ENCODE measurements at places on chromosomes 16 and 17.

GRCh38 chr17:60089096-60089806 lies 10.5 kb upstream of the HEATR6 start:
- DNase-seq, result no peak

- DNase-seq, result no peak
Measured at GRCh38 chr17:80807014-80807413, 184.6 kb upstream of the CHMP6 start.

GRCh38 chr16:89860747-89861304 lies 12.6 kb upstream of the TCF25 start:
- peak; percentile 55 for DNase-seq

DNA sequence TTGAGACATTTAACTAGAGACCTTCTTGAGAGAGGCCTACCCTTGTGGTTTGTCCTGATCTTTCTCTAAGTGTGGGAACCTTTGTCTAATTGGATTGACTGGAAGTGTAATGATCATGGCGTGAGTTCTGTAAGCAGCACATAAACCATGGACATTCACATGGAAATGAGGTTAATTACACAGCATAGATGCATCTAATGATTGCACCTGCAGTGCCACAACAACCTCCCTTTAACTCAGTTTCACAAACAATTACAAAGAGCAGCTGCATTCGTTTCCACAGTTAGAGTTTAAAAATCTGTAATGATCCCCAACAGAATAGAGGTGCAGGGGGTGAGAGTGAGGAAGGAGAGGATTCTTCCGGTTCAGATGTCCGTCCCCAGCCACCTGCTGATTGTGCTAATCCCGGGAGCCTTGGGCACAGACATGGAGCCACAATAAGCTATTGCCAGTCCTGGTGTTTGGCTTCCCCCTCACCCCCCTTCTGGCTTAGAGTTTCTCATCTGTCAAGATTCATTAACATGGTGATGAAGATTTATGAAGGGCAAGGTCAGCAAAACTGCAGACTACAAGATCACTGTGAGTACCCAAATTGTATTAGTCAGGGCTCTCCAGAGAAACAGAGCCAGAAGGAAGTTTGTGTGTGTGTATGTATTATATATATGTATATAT lies 659.2 kb upstream of the SOX9 start:
- no peak for DNase-seq

DNA sequence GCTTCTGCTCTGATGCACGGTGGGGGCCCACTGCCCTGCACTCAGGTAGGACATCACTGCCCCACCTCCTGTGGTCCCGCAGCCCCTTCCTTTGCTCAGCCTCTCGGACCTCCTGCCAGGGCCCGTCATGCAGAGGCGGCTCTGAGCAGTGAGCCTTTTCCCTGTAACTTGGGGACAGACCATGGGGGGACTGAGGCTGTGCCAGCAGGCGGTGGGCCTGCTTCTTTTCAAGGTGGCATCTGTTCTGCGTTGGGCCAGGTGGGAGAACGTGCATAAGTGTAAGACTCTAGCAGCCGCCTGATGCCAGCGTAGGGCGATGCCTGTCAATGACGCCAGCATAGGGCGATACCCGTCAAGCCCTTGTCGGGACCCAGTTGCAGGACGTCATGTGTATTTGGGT lies 40.3 kb upstream of the ZNF469 start:
- no peak for DNase-seq

DNA sequence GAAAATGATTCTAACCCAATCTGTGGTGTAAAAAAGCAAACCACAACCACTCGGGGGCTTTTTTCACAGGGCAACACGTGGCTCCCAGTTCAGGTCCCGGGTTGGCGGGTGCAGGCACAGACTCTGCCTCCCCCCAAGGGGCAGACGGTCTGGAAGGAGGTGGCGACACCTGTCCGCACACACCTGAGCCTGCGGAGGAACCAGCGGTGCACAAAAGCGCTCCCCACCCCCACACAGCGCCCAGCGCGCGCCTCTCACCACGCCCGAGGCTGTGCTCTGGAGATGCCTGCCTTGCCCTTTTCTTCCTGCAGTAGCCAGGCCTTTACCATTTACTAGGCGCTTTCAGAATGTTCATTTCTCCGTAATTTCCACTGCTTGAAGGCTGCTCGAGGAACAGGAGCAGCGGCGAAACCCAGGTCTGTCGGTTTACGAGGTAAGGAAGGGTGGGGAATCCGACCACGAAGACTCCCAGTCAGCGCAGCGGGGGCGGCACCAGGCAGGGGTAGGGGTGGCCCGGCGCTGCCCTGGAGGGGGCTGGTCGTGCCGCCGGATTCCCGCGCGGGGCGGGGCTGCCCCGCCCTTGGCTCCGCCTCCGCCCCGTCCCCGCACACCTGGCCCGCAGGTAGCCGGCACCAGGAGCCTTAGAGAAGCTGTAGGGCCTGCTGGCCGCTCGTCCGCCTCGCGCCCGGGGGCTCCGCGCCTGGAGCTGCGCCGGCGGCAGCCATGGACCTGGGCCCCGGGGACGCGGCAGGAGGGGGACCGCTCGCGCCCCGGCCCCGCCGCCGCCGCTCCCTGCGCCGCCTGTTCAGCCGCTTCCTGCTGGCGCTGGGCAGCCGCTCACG lies at the start of gene USP43:
TSS of gene USP43 (plus strand) at position 608 of the 842 bp plus-strand sequence. CDS start at position 724, 116 bp downstream.
- peak; percentile 50 for DNase-seq

DNA sequence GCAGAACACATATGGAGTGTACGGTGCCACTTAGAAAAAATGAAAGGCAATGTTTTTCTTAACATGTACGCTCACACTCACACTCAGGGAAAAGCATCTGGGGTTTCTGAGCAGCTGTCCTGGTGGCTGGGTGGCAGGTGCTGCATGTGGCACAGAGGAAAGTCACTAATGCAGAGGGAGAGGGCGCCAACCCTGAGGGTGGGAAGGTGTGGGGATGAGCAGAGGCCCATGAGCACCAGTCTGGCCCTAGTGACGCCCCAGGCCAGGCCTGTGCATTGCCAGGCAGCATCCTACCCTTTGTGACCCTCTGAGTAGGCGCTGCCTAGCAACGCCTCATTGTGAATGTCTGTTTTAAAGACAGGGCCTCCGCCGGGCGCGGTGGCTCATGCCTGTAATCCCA lies 19.1 kb upstream of the LCMT1 start:
- DNase-seq, result no peak

DNA sequence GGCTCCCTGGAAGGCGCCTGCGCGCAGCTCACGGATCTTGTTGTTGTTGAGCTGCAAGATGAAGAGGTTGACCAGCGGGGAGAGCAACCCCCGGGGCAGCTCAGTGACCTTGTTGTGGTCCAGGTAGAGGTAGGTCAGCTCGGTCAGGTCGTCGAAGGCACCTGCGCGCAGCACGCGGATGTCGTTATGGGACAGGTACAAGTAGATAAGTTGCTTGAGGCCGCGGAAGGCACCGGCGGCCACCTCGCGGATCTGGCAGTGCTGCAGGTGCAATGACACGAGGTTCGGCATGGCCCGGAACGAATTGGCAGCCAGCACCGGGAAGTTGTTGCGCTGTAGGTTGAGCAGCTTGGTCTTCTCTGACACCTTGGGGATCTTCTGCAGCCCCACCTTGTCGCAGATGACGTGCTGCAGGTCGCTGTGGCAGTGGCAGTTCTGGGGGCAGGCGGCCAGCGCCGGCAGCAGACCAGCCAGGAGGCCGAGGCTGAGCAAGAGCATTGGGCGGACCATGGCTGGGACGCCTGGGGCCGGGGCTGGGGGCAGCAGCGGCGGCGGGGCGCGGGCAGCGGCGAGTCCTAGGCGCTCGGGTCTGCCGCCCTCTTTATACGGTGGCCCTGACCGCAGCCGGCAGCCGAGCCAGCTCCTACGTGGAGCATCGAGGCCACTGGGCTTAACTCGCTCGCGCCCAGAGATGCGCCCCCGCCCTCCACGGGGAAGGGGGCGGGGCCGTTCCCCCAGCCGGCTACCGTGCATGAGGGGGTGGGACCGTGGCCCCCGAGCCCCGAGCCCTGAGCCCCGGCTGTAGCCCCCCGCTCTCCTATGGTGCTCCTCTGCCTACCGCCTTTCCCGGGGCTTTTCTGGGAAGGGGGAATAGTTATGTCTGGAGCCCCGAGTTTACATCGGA lies at the start of gene CHAD:
TSS of gene CHAD (minus strand) at position 577 of the 904 bp plus-strand sequence. CDS start at position 510, 67 bp downstream.
- DNase-seq, result peak; percentile 22

- no peak for DNase-seq
Measured at GRCh38 chr17:47311420-47311819, 12.3 kb upstream of the EFCAB13 start.

DNA sequence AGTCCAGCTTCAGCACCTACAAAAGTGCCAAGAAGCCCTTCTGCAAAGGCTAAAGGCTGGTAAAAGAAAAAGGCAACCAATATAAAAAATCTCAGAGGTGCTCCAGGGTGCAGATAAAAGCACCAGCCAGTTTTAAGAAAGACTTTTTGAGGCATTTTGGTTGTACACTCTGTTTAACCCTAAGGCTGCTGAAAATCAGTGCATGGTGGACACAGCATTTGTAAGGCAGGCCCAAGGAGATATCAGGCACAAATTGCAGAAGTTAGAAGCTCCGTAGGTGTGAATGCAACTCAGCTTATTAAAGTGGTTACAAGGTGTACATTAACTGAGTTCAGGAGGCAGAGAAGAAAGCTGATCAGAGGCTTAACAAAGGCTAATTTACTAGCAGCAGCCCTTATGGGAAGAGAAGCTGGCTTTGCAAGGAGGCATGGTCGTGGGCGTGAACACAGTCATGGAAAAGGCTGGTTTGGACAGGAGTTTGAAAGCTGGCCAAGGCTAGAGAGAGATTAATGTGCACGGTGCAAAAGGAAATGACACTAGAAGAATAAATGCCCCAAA lies 21.1 kb downstream of the ACSM1 start:
- DNase-seq, result no peak

DNA sequence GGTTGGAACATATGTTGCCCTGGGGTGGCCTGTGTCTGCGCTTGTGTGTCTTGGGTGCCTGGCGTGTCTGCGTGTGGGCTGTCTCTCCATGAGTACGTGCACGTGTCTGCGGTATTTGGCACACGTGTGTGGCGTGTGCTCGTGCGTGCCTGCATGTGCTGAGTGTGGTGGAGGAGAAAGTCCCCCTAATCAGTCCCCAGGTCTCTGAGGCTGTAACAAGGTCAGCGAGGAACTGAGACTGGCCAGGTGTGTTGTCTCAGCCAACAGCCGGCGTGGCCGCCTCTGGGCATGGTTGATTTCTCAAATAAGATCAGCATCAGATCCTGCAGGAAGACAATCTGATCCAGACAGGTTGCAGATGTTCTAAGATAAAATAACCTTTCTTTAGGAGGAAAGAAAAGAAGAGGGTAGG lies 3.5 kb upstream of the CPNE7 start:
- no peak for DNase-seq

- DNase-seq, result no peak
Measured at GRCh38 chr16:13939821-13940220, 19.9 kb downstream of the ERCC4 start.

GRCh38 chr16:49854796-49855203 lies 1.1 kb downstream of the ZNF423 start:
- DNase-seq, result peak; percentile 34

GRCh38 chr17:48025040-48025903 lies 12.3 kb downstream of the COPZ2 start:
- peak; percentile 97 for DNase-seq

GRCh38 chr17:38344420-38344745 lies 627 bp upstream of the GPR179 start:
- DNase-seq, result no peak

DNA sequence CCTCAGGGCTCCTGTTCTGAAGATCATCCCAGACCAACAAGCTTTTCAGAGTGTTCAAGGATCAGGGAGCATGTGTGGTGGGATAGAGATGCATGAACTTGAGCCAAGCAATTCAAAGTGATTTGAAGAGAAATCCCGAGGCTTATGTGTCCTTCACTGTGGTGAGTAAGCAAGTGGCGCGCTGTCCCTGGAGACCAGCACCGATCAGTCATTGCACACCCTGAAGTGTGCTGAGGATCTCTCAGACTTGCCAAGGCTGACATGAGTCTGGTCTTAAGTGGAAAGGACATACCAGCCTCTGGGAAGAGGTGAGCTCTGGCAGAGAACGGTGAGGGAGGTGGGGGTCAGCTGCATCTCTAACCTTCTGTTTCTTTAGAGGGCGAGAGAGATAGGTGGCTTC lies 43.8 kb upstream of the CDH13 start:
- DNase-seq, result no peak

DNA sequence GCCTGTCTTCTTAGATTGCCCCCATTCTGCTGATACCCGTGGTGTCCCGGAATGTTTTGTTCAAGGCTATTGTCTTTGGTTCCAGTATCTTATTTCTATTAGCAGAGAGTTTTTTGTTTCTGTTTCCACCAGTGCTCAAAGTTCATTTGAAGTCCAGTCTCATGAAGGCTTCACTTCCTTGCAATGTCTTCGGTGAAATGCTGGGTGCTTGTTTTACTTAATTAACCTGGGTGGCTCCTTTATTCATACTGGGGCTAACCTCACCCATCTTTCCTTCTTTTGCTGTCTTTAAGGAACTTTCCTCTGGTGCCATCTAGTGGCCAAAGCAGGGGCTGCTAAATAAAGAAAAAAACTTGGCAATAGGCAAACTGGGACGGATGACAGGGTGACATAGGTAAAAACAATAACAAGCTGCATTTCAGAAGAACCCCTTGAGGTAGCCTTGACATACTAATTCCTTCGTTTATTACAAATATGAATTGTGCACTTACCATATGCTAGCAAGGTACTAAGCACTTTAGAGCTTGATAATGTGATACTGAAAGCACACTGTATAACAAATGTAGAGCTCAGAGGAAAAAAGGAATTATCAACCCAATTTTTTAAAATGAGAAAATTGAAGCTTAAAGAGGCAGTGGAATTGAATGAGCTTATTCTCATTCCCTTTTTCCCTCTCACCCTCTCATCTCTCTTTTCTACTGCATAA lies 2.8 kb upstream of the SMIM36 start:
- DNase-seq, result peak; percentile 74

- no peak for DNase-seq
Measured at GRCh38 chr17:81713004-81713555, 996 bp downstream of the SLC25A10 start.

DNA sequence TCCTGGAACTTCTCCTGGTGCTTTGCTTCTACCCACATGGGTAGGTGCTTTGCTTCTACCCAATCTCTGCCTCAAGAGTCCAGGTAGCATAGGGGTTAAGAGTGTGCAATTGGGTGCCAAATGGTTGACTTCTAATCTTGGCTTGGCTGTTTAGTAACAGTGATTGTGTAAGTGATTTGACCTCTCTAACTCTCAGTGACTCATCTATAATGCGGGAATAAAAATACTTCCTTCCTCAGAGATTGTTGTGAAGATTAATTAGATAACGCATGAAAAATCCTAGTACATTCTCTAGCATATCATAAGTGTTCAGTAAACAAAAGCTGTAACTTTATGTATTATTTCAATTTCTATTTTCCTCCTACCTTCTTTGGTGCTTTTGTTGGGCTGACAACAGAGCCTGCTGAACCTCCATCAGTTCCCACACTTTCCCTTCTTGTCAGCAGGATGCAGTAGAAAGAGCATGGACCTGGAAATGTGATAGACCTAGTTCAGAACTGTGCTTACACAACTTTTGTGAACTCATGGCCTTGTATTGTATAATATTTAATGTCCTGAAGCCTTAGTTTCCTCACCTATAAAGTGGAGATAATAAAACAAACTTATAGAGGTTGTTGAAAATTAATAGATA lies 72.9 kb upstream of the SMIM36 start:
- peak; percentile 56 for DNase-seq

DNA sequence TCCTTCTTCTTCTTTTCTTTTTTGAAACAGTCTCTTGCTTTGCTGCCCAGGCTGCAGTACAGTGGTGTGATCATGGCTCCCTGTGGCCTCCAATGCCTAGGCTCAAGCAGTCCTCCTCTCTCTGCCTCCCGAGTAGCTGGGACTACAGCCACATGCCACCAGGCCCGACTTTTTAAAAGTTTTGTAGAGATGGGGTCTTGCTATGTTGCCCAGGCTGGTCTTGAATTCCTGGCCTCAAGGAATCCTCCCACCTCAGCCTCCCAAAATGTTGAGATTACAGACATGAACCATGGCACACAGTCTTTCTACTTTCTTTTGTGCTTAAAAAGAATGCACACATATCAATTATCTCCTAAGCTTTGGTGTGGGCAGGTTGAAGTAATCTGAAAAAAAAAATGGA lies 61.0 kb upstream of the DNAJA2 start:
- no peak for DNase-seq
